ENCODE measurements at places on chromosomes 5 and 9.
A peak's percentile ranks its signal among the peaks of the same experiment; 100 is the strongest.

DNA sequence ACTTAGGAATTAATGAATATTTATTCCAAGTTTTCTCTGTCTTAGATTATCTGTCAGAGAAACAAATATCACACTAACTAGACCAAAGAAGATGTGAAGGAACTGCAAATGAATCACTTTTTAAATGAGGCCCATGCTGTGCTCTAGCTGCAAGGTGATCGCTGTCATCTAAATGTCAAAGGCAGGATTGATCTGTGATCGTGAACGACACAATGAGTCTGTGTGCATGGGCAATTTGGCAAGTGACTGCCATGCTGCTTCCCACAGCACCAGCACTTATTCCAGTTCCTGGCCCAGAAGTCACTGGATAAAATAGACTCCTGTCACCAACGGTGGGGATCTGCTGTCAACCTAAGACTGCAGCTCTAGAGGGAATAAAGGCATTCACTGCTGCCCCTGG is 141.2 kb downstream of the TRIM36 start:
- no peak for DNase-seq

GRCh38 chr5:139862313-139862712 is 66.7 kb downstream of the PSD2 start:
- no peak for DNase-seq

GRCh38 chr5:76175821-76176403 is 92.7 kb downstream of the SV2C start:
- DNase-seq, result no peak

GRCh38 chr9:93136011-93136440 is 2.0 kb upstream of the NINJ1 start:
- no peak for DNase-seq

GRCh38 chr5:35114698-35115097 is 66.9 kb upstream of the AGXT2 start:
- no peak for DNase-seq

- DNase-seq, result no peak
Observed at GRCh38 chr5:153831973-153832372, 206.7 kb downstream of the FAM114A2 start.

DNA sequence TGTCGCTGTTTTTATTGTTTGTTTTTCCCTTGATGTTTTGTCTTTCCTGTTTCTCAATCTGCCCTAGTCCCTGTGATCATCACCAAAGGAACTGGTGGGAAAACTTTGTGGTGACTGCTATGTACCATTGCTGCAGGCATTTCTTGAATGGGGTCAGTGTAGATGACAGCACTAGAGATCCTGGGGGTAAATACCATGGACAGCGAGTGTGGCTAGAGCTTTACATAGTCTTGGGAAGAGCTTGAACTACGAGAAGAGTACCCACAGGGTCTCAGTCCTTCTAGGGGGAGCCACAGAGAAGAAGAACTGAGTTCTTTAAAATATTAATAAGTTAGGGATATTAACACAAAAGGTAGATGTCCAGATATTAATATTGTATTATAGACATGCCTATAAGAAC is 138.8 kb downstream of the PAM start:
- no peak for DNase-seq

DNA sequence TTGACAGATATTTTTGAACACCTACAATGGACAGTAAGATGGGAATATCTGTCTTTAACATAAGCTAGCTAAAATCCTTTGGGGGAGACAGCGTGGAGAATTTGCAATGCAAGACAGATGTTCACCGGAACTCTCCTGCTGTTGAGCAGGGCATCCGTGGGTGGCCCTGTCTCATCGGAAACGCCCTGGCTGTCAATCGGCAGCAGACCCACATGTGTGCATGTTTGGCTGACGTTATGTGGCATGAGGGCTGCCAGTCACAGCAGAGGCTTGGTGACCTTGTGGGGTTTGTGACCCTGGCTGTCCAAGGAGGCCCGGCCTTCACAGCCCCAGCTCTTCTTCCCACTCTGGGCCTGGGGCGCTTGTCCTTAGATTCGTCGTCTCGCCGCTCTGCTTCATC is 129.7 kb upstream of the OTULINL start:
- DNase-seq, result no peak

DNA sequence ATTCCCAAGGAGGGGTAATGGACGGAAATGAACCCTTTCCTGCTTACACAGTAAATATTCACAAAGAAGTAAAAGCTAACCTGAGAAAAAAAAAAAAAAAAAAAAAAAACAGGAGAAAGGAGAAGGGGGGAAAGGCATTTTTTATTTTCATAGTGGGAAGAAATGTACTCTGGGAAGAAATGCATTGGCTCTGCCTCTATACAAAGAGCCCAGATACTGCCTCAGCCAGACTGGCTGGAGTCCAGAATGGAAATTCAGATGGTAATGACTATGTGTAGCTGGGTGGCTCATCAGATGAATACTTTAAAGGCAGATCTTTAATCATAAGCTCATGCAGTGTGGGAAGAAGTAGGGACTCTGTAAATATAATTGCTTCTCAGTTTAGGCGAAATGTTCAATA is 124.9 kb upstream of the ZNF608 start:
- DNase-seq, result no peak

DNA sequence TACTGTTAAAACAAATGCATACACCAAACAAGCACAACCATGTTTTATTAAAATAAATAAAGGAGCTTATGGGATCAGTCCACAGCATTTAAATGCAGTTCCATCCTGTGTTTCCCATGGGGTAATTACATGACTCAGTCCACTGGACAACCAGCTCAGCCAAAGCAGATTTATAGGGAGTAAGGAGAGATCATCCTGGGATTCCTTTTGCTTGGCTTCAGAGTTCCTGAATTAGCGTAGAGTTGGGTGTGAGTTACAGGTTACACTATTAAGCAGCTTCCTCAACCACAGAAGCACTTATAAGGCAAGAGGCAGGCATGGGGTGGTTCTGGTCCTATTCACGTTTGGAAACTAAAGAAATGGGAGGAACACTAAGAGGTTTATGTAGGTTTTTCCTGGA is 381.1 kb upstream of the ACTBL2 start:
- DNase-seq, result no peak

GRCh38 chr9:126304207-126304970 is 22.2 kb upstream of the MVB12B start:
- DNase-seq, result no peak

DNA sequence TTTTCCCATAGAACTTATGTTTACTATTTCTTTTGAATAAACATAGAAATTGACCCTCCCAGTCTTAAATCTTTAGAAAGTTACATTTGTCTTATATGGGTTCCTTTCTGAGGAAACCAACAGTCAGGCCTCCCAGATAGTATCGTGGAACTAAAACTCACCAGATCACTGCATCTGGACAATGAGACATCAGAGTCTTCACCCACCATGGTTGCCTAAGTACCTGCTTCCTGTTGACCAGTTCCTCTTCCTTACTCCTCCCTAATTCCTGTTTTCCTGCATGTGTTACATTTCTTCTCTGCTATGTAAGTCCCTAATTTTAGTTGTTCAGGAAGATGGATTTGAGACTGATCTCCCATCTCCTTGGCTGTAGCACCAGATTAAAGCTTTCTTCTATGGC is 462.2 kb downstream of the DIRAS2 start:
- no peak for DNase-seq

- no peak for DNase-seq
Observed at GRCh38 chr5:154562244-154562880, 84.3 kb upstream of the HAND1 start.

DNA sequence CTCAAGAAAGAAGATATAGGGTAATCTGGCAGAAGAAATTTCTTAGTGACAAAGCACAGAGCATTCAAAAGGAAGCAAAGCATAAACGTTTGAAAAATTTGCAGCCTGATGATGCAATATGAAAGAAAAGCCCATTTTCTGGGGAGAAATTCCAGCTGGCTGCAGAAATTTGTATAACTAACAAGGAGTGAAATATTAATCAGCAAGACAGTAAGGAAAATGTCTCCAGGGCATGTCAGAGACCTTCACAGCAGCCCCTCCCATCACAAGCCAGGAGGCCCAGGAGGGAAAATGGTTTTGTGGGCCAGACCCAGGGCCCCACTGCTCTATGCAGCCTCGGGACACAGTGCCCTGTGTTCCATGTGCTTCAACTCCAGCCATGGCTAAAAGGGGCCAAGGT is 359.4 kb downstream of the HINT1 start:
- no peak for DNase-seq

DNA sequence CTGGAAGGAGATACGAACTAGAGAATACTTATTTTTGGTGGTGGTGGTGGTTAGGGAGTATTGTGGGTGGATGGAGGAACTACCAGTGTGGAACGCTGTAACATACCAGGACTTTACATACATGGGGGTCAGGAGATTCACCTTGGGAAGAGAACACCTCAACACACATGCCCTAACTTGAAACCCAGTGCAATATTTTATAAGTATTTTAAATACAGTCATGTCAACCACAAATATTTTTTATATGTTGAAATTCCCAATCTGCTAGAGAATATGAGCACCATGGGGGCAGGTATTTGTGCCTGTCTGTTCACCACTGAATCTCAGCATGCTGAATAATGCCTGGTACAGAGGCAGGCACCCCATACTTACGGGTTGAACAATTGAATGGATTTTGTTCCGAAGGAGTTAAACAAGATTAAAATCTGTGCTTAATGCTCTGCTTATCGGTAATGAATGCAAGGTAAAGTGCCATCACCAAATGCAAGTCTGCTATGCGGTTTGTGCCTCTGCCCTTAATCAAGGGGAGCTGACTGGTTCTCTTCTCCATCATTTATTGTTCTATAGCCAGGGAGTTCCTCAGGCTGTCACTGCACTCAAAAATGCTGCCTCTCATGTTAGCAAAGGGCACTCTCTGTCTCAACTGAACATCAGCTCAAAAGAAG is 65.3 kb downstream of the RASEF start:
- no peak for DNase-seq

- no peak for DNase-seq
Observed at GRCh38 chr9:107309271-107309670, 26.2 kb downstream of the RAD23B start.

- no peak for DNase-seq
Observed at GRCh38 chr5:111251921-111252320, 27.7 kb downstream of the CAMK4 start.

DNA sequence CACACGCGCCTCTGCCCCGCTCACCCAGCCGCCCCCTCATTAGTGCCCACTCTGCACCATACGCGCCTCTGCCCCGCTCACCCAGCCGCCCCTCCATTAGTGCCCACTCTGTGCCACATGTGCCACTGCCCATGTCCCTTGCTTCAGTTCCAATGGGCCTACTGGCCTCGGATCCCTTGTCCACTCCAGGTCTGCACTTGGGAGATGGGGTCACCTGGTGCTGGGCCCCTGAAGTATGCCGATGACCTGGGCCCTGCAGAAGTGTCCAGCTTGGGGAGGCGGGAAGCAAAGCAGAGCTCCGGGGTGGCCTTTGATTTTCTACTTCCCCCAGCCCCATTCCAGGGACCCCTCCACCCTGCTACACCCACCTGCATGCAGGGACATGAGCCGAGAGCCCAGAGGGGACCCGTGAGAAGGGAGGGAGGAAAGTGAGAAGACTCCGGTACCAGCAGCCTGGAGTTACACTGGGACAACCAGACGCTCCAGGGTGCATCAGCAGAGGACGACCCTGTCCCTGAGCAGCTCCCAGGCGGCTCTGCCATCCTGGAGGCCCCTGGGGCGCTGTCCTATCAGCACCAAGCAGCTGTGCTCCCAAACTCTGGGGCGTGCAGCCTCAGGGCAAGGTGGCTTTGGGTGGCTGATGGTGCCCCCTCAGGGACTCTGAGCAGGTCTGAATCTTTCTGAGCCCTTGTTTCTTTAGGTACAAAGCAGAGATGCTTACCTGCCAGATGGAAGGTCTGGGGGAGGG is 140.8 kb downstream of the RXRA start:
- DNase-seq, result no peak

- no peak for DNase-seq
Observed at GRCh38 chr5:11164531-11165294, 403.7 kb upstream of the DAP start.

DNA sequence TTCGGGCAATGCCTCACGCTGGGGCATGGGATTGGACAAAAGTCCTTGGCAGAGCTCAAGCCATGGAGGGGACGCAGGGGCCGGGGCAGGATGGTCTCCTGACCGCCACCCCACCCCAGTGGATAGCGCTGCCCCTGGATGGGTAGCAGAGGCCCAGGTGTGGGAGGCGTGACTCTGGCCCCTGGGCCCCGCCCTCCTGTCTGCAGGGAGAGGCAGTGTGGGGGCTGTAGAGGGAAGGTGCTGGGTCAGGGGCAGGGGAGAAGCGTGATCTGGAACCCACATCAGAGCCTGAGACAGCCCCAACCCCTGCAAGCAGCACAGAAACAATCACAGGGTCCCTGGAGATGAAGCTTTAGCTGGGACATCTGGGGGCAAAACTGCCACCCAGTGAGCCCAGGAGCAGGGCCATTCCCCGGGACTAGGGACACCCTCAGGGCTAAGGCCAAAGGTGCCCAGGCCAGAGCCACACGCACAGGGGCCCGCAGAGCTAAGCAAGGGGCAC is 36.2 kb downstream of the NACC2 start:
- DNase-seq, result no peak

- no peak for DNase-seq
Observed at GRCh38 chr9:33453286-33453860, 6.0 kb upstream of the AQP3 start.

- peak; percentile 49 for DNase-seq
Observed at GRCh38 chr9:97983589-97984187, 547 bp downstream of the ANP32B start.

Measured in activated CD4-positive, CD25-positive, alpha-beta regulatory T cell (primary cell).